AML-193 (cell line): ENCODE measurements at places on chromosomes 4 and X.

- DNase-seq = no peak
These were observed 27.0 kb downstream of the GYG2 start for GRCh38 chrX:2855761-2856160.

DNA sequence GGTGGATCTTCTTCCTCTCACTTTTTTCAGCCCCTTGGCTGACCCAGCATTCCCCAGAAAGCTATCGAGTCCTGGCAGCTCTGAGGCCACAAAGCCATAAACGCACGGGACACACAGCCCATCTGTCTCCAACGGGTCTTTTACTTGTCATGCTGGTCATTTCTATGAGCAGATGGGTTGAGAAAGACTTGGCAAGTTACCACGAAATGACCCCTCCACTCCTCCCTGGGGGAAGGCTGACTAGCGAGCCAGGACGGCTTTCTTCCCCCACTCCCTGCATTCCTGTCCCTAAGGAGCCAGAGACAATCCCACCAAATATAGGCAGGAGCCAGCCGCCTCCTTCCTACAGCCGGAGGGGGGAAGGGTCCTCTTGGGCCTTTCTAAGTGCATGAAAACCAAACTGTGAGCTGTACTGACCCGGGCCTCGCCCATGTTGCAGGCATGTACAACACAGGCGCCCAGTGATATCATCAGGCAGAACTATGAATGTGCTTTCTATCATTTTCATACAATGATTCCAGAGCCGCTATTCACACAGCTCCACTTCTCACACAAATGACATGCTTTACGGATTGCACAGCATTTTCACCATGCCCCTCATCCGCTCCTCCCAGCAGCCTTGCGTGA lies 28.6 kb downstream of the AFAP1 start:
- DNase-seq = no peak

GRCh38 chrX:57453901-57454300 lies 137.9 kb upstream of the ZXDB start:
- DNase-seq = peak; percentile 32

GRCh38 chr4:10007793-10008608 lies 13.3 kb downstream of the SLC2A9 start:
- no peak for DNase-seq

- DNase-seq = no peak
These were observed 47.8 kb downstream of the HTT-AS start for GRCh38 chr4:3026540-3026939.

GRCh38 chr4:47031011-47031678 lies at the start of gene GABRB1:
TSS of gene GABRB1 (plus strand) at chr4:47031567.
- no peak for DNase-seq

GRCh38 chr4:116321471-116321870 lies 763.9 kb downstream of the TRAM1L1 start:
- DNase-seq = no peak
